ENCODE measurements at places on chromosomes 1 and 21.

- DNase-seq, result no peak
Observed at GRCh38 chr1:159229896-159230295, 25.2 kb downstream of the ACKR1 start.

DNA sequence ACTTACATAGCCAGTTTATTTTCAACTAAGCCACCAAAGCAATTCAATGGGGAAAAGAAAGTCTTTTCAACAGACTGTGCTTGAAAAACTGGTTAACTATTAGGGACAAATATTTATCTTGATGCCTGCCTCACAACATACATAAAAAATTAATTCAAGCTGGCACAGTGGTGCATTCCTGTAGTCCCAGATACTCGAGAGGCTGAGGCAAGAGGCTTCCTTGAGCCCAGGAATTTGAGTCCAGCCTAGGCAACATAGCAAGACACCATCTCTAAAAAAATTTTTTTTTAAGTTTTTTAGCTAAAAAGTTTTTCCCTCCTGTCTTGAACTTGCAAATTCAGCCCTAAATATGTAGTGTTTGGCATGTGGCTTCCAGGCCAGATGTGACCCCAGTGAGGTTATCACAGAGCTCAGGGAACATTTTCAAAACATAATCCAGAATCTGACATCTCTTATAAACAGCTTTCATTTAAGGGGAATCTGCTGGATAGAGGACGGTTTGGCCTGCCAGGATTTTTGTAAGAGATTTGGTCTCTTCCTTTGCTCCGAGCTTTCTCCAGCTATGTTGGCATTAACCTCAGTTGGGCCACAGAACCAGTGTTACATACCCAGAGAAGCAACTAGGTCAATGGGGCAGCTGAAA is 46.4 kb downstream of the COL6A1 start:
- no peak for DNase-seq

- DNase-seq, result no peak
Observed at GRCh38 chr1:230549625-230550024, 92.7 kb upstream of the COG2 start.

GRCh38 chr1:116379057-116379630 is 6.1 kb downstream of the ATP1A1 start:
- no peak for DNase-seq

- peak; percentile 97 for DNase-seq
Observed at GRCh38 chr1:110338309-110338885, 780 bp upstream of the RBM15 start.

DNA sequence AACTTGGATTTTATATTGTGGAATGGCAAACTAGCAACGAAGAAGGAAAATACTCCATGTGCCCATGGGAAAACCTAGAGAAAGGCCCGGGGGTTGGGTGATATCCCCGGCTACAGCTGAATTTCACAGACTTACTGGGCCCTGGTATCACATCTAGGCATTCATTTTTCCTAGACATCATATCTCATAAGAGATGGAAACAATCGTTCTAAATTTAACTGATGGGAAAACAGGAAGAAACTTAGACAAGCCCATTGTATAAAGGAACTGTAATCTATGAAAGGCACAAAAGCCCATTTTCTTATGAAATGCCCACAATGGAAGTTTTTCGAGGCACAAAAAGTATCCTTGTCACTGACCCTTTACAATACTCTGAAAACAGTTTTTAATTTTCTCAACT is 407.9 kb upstream of the LYPLAL1 start:
- no peak for DNase-seq

- no peak for DNase-seq
Observed at GRCh38 chr1:89806616-89807015, 14.2 kb upstream of the LRRC8D start.

- no peak for DNase-seq
Observed at GRCh38 chr1:224411766-224412165, 22.8 kb downstream of the WDR26 start.

DNA sequence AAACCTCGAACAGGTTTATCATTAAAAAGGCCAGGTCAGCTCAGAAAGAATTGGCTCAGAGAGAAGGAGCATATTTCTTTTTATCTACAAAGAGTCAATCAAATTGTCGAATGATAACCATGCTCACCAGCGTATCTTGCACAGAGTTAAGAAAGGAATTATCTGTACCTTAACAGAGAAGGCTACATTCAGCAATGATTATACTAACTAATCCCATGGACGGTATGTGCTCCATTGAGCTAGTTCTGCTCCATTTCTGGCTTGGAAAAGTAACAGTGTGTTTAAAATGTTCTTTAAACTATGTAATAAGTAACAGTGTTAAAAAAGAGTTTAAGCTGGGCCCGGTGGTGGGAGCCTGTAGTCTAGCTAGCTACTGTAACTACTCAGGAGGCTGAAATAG is 4.2 kb downstream of the UBR4 start:
- DNase-seq, result no peak

DNA sequence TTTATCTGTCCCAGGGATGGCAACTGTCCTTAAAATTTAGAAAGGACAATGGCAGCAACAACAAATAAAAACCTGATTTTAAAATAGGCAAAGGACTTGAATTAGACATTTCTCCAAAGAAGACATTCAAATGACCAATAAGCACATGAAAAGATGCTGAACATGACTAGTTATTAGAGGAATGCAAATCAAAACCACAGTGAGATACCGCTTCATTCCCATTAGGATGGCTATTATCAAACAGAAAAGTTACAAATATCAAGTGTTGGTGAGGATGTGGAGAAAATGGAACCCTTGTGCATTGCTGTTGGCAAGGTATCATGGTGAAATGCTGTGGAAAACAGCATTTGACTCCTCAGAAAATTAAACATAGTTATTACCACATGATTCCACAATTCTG is 120.7 kb downstream of the CRB1 start:
- no peak for DNase-seq

GRCh38 chr1:50967416-50968157 is 2.5 kb upstream of the CDKN2C start:
- peak; percentile 33 for DNase-seq

DNA sequence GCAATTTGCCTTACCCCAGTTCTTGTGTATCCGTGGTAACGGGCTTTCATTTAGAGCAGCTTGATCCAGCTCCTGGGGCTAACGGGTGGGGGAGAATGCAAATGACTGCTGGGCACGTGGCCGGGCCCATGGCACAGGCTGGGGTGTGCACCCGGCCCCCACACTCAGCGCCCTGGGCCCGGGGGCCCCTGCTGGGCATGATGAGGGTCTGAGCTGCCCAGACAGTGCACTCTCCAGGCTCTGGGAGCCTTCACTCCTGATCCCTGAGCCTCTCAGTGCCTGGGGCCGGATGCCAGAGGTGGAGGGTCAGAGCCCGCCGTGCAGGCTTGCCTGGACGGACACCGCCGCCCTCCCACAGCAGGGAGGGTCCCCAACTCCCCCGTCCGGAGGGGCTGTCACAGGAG is 20.1 kb upstream of the PEX10 start:
- DNase-seq, result no peak

DNA sequence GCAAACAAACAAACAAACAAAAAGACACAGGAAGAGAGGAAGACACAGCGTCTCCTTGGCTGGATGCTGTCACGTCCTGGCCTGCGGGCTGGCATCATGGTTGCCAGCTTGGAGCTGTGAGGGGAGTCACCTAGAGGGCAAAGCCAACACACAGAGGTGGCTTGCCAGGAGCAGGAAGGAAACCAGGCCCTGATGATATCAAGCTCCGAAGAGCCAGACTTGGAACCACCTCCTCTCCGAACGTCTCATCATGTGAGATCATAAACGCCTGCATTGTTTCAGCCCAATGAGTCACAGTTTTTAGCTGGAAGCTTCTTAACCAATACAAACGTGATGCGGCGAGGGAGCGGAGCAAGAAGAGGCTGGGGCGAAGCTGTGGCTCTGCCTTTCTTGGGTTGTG is 8.7 kb downstream of the PLA2G2D start:
- DNase-seq, result peak; percentile 55

DNA sequence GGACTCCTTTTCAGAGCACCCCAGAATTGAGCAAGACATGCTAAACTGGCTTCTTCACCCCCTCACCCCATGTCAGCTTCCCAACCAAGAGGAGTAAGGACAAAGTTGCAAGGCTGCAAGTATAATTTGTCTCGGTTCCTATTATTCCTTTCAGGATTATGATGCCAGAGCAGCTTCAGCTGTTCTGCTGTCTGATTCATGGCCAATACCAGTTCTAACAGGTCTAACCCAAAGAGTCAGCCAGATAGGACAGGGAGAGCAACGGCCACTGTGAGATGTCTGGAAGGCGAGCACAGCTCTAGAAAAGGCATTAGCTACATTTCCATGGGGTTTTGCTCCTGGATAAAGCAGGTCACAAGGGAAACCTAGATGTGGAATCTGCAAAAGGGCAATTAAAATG is 53.3 kb upstream of the HOOK1 start:
- DNase-seq, result no peak

DNA sequence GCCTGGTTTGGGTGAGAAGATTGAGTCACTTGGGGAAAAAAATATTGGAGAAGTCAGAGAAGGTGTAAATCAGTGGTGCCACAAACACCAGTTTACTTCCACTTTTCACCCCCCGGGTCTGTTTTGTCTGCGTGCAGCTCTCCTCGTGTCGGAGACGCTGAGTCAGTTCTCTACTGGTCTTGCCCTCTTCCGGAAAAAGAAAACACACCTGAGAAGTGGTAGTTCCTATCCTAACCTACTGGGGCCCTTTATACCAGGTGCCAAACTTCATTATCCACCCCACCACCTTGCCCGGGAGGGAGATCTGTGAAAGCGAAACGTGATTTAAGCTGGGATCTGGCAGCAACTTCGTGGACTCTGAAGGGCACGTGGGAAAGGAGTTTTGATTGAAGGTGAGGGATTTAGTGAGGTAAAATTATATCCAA is 855 bp upstream of the IVNS1ABP start:
- peak; percentile 29 for DNase-seq

DNA sequence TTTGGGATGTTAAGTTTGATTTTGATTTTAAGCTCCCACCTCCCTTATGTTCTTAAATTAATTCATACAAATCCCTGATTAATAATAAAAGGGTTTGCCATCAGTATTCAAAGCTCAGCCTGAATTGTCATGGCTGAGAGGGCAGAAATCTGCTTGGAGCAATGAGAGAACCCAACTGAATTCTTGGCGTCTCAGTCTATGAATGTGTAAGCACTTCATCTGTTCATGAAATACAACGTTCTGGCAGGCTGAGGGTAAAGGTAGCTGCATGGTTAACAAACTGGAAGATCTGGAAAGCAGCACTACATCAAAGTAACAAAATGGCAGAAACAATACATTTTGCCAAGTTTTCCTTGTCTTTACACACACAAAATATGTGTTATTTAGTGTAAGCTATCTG is 95.3 kb downstream of the ACBD6 start:
- no peak for DNase-seq

- no peak for DNase-seq
Observed at GRCh38 chr1:12472798-12473551, 145.0 kb downstream of the DHRS3 start.

DNA sequence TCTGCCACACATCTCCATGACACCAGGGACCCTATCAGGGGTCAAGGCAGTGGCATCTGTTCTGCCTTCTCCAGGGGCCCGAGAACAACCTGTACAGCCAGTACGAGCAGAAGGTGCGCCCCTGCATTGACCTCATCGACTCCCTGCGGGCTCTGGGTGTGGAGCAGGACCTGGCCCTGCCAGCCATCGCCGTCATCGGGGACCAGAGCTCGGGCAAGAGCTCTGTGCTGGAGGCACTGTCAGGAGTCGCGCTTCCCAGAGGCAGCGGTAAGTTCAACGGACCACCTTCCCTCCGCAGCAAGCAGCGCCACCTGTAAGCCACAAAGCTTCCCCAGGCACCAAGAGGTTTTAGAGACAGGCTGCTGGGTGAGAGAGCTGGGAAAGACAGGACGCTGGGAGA is 15.9 kb downstream of the MX2 start:
- no peak for DNase-seq

DNA sequence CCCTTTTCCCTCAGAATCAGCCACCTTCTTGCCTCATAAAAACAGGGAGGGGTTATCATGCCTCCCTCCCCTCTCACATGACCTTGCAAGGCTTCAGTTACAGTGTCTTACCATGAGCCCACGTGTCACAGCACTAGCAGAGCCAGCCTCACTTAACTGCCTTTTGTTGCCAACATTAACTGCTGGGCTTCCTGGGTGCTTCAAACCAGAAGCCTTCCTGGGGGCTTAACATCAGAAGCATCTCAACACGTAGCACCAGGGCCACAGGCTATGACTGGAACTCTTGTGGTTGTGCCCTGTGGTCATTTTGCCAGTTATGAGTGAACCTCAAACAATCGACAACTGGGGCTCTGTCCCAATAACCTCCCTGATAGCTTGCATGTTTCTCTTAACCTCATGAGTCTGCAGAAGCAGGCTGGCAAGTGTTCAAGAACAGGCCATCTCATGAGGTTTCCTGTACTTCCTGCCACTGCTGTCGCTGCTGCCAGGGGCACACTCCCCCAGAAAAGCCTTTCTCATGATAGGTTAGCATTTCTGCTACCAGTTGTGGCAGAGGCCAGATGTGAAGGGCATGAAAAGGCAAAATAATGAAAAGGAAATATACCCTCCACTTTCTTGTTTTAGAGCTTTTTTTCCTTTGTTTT is 132.2 kb downstream of the GLUL start:
- DNase-seq, result peak; percentile 39

- DNase-seq, result no peak
Observed at GRCh38 chr1:65355031-65355712, 45.8 kb downstream of the DNAJC6 start.

DNA sequence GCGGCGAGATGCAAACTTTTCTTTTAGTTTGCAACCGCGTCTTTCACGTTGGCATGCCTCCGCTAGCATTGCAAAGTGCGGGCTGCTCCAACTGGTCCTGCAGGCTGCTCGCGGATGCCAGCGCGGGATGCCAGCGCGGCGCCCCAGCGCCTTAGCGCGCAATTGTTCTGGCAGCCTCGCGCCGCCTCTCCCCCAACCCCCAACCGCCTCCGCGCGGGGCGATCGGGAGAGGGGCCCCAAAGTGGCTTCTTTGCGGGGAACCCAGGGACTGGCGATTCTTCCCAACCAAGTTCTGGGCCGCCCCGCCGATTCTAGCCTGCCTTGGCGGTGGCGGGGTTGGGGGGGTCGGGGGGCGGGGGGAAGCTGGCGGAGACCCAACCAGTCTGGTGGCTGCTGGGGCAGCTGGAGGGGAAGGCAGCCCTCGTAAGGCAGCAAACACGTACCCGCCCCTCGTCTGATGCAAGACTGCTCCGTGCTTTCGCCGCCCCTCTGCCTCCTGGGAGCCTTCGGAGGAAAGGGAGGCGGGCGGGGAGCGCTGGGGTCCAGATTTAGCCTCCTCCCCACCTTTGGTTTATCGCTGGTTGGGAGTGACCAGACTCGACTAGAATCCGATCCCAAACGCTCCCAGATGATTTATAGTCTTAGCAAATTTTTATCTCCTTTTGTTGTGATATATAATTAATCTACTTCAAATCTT is 756 bp downstream of the PHGDH start:
- peak; percentile 95 for DNase-seq

GRCh38 chr21:41895643-41896493 is 16.7 kb upstream of the PRDM15 start:
- DNase-seq, result no peak
